ENCODE measurements at places on chromosomes 1 and 21.

- DNase-seq = no peak
Measured at GRCh38 chr1:21126324-21126723, 50.4 kb downstream of the EIF4G3 start.

GRCh38 chr1:200048244-200048643, 20.7 kb downstream of the NR5A2 start:
- no peak for DNase-seq

DNA sequence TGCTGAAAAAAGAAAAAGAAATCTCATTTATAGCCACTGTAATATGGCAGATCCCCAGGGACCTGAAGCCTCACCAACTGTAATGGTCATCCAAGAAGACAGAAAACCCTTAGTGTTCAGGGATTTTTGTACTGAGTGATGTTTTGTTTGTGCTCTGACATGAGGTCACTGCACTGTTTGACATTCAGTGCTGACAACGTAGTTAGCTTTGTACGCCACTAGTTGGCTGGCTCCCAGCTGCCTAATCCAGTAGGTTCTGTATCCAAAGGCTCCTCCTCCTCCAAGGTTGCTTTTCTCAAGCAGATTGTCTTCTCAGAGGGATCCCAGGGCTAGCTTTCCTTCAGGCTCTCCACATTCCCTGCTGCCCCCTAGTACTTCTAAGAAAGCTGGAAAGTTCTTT, 9.5 kb upstream of the YRDC start:
- no peak for DNase-seq

- DNase-seq = no peak
Measured at GRCh38 chr1:237873487-237874211, 17.1 kb downstream of the ZP4 start.

GRCh38 chr1:63866084-63866483, 92.3 kb downstream of the ROR1 start:
- no peak for DNase-seq

DNA sequence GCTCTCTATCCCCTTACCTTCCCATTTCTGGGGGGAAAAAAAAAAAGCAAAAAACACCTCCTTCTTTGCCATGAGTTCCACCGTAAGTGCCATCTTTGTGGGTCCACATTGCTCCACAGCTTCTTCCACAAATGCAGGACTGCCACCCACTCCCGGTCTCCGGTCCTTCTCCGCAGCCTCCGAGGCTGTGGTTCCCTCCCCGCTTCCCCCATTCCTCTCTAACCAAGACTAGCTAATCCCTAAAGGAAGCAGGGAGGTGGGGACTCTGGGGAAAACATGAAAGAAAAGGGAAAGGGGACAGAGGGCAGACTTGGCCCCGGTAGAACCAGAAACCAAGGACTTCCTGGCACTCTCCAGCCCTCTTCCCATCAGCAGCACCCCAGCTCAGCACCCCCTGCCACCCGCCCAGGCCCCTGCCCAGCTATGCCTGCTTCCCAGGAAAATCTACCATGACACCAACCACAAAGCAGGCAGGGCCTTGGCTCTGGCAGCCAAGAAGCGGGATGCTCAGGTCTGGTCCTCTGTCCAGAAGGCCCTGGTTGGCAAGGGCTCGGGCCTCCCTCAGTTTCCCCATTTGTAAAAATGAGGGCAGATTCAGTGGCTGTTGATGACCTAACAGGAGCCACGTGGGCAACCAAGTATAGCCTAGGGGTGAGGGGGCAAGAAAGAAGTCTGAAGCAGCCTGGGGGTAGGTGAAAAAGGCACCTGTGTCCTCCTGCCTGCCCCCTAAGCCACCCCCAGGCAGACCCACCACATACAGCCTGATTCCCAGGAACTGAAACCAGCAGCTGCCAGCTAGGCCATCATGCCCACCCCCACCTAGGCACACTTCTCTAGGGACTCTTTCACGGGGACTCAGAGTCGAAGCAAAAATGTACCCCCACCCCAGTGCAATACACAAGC, 2.5 kb downstream of the EPHA2 start:
- DNase-seq = no peak

GRCh38 chr1:225877580-225877979, 4.6 kb downstream of the TMEM63A start:
- DNase-seq = no peak

- peak; percentile 72 for DNase-seq
Measured at GRCh38 chr1:27605796-27606707, 2.1 kb upstream of the AHDC1 start.

DNA sequence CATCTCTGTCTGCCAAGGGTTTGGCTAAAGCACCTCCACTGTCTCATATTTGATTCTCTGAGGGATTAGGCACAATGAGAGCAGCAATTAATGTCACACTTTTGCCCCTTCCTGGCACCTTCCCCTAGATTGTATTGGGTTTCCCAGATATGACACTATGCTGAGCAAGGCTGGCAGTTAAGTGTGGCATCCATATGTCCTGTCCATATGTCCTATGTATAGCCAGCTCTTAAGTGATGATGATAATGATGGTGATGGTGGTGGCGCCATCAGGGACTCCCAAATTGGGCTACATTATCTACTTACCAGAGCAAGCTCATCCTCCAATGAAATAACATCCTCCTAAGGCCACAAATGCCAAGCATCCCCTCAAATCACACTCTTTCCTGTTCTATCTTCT, 13.5 kb upstream of the LORICRIN start:
- no peak for DNase-seq

DNA sequence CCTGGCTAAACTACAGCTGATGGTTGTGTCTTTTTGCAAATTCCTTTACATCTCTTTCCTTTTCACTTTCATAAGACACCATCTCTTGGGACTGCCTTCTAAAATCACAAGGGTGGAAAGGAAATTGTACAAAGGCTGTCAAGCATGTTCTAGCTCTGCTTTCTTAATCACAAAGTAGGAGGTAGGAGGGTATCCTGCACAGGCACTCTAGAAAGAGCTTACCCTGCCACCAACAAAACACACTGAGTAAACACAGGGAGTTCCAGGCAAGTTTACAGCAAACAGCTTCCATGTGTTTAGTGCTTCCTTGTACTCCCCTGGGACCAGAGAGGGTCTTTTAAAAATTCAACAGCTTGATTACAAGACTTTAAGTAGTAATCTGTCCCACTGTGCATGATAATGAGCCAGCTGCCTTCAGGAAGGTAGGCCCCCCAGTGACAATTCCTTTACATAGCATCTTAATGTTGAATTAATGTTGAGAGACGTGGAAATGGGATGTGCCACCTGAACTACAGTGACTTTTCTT, 2.4 kb downstream of the PLPP3 start:
- DNase-seq = no peak

DNA sequence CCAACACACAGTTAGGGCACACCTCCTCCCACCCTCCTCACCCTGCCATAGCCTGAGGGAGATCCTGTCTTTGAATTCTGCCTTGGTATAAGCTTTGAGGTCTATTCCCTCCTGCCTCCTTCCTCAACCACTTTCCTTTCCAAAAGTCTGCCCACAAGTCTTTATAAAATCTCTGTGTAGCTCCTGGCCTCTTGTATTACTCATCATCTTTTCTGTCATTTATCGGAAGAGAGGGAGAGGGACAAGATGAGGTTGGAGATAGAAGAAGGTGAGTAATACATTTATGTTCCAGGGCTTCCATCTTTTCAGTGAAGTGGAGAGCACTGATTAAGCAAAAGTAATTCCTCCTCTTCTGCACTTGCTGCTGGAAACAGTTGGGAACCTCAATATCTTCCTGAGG, 30.5 kb upstream of the EFCAB14 start:
- DNase-seq = no peak

DNA sequence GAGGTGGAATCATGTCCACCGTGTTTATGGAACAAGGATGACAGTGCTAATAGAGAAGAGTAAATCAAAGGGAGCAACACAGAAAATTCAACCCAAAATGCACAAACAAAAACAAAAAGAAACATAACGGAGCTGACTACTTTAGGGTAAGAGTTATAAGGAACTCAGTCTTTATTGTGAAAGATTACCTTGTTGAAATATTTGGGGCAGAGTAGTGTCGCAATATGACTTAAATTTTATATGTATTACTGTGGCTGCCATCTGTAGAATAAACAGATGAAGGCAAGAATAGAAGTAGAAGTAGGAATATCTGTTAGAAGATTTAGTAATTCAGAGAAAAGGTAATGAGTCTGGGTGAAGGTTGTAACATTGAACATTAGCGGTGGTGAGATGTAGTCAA, 913.9 kb downstream of the BRINP3 start:
- DNase-seq = no peak

GRCh38 chr1:116740746-116741145, 13.5 kb upstream of the CD2 start:
- no peak for DNase-seq

DNA sequence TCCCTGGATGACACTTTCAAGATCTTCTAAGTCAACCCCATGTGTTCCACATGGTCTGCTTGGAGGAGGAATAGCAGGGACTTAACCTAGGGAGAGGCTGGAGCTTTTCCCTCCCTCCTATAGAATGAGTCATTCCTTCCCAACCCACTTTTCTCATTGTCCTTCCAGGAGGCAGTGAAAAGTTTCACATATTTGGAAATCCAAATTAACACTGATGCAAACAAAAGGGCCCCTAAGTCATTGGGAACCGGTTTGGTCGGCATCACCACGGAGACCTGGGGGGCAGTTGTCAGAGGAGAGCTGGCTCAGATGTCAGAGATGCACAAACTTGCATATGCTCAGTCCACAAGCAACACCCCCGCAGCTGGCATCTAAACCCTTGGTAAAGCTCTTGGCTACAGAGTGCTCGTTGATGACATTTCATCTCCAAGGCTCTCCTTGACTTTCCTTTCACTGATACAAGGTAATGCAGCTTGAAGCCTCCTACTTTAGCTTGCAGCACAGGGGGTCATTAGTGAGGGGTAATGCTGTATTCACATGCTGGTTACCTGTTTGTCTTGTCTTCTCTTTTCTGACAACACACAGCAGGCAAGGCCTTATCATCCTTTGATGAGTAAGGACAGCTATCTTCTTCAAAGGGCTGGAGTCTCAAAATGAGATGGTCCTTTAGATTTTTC, 12.3 kb upstream of the LRRC8D start:
- no peak for DNase-seq

DNA sequence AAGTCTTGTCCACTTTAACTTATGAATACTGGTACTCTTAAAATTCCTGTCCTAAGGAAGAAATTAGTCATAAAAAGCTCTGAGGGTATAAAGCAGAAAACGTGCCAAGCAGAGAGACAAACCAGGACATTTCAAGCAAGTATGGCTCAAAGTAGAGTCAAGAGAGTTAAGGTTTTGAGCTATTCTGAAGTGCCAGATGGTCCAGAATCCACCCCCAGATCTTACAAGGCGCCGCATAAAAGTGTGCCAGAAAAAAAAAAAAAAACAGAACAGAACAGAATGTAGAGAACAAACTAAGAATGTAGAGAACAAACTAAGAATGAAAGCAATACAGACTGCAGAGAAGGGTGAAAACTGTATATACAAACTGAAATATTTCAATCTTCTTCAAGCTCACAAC, 12.5 kb downstream of the EPS15 start:
- no peak for DNase-seq

DNA sequence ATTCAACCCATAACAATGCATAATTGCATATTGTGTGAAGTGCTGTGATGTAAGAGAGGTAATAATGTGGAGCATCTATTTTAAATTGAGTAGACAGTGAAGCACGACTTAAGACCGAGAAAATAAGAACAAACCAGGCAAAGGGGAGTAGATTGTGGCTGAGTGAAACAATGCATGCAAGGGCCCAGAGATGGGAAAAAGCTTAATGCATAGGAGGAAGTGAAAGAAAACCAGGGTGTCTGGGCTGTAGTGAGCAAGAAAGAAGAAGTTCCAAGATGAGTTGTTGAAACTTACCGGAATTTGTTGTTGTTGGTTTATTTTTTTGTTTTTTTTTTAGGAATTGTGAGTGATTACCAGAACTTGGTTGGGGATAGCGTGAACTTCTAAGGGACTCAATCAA, 104.7 kb downstream of the SNX7 start:
- DNase-seq = no peak

DNA sequence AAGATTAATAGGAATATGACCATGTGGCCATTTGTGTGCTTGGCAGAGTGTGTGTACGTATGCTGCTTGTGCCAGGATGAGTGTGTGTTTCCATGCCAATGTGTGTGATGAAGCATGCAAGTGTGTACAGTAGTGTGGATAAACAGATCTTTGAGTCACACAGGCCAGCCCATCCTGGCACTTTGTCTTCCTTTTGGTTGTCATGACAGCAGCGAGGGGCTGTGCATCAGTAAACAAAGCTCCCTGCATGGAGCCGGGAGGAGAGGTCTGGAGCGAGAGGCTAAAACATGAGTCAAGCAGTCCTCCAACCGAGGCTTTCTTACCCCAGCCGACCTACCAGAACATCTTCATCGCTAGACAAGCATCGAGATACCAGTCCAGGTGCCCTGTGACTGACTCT, 221.2 kb downstream of the CACNA1E start:
- DNase-seq = no peak

DNA sequence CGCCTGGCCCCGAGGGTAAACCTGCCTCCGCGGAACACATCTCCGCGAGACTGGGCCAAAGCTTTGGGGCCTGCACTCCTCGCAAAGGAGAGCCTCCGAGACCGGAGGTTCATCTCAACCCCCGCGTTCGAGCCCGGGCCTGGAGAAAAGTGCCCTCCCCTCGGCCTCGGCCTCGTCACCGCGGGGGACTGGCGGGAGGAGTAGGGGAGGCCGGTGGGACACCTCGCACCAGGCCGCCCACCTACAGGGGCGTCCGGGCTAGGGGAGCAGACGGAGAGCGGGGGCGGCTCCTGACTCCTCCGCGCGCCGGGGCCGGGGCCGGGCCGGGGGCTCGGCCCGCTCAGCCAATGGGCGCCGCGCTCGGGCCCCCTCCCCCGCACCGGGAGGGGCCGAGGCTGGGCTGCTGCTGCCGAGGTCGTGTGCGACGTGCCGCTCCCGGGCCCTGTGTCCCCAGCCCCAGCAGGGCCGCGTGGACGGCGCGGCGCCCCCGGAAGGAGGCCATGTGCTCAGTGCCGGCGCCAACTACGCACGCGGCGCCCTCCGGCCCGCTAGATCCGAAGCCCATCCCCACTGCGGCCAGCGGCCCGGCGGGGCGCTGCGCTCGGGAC, 684 bp downstream of the SLC2A1 start:
- peak; percentile 69 for DNase-seq

DNA sequence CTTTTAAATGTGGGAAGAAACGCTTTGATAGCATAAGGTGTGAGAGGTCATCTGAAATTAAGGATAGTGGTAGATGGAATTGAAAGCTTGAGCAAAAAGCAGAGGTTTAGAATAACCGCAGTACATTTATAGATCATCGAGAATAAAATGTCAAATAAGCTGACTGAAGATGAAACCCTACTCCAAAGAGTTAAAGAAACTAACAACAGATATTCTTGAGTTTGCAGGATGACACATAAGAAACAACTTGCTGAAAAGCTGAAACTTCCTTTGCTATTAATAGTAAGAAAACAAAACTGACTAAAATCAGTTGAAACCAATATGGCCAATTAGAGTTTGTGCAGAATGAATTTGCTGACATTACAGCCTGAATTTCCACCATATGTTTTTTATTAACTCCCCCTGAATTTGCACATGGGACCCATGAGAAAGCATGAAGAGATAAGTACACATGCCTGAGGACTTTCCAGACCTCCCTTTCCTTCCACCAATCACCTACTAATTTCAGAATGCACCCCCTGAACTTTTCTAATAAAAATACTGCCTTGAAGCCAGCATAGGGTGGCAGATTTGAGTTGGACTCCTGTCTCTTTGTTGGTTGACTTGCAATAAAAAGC, 1.7 kb upstream of the C1orf185 start:
- no peak for DNase-seq

Data from CD4-positive, alpha-beta T cell treated with Interleukin-12 subunit alpha and Interleukin-12 subunit beta, for 1 hour (primary cell).